NCI-H526 (cell line): ENCODE measurements at places on chromosomes 3 and 15.

- no peak for DNase-seq
Measured at GRCh38 chr3:50480471-50480870, 23.0 kb downstream of the CACNA2D2 start.

- no peak for DNase-seq
Measured at GRCh38 chr3:129252748-129253147, 3.3 kb downstream of the COPG1 start.

- no peak for DNase-seq
Measured at GRCh38 chr3:32392536-32393302, 1.1 kb downstream of the CMTM7 start.

GRCh38 chr3:37170060-37170459 is 4.3 kb downstream of the LRRFIP2 start:
- no peak for DNase-seq

- DNase-seq = no peak
Measured at GRCh38 chr3:16548721-16549120, 35.2 kb upstream of the RFTN1 start.

- DNase-seq = no peak
Measured at GRCh38 chr3:194375473-194376240, 6.1 kb upstream of the LRRC15 start.

DNA sequence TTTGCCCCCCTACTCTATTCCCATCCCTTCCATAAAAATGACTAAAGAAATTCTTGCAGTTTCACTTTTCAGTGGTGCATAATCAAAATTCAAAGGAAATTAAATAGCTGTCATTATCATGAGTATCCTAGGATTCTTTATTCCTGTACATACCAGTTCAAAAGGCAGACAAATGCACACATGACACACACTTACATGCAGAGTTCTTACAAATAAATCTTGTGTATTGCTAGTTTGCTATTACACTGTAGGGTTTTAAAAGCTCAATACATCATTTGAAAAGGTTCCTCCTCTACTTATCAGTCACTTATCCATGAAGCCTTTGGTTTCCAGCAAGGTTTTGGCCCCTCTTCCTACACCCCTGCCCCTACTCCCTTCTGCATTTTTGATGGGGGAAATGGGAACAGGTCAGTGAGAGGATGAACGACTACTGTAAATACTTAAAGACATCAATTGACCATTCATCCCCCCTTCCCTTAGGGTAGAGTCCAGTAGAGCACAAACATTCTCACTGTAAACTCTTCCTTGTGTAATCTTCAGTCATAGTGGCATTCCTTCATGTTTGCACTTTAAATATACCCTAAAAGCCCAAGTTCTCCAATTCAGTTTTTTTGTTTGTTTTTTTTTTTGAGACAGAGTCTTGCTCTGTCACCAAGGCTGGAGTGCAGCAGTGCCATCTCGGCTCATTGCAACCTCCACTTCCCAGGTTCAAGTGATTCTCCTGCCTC is 92.6 kb downstream of the SUCLG2 start:
- DNase-seq = no peak

DNA sequence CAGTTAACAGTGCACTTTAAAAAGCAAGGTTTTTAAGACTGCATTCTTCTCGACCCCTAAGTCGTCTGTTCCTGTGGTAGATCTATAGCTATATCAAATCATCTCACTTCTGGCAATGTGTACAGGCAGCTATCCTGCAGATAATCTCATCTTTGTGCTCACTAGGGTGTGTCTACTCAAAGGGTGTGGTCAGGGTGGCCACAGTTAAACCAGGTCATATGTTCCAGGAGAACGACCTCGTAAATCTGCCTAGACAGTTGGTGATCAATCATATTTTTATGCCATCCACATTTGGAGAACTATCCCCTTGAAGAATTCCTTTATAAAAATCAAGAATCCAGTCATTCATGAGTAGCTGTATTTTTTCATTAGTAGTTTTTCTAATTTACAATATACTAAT is 3.0 kb downstream of the VEPH1 start:
- DNase-seq = peak; percentile 17

GRCh38 chr3:106619-107018 is 89.9 kb upstream of the CHL1 start:
- DNase-seq = no peak

DNA sequence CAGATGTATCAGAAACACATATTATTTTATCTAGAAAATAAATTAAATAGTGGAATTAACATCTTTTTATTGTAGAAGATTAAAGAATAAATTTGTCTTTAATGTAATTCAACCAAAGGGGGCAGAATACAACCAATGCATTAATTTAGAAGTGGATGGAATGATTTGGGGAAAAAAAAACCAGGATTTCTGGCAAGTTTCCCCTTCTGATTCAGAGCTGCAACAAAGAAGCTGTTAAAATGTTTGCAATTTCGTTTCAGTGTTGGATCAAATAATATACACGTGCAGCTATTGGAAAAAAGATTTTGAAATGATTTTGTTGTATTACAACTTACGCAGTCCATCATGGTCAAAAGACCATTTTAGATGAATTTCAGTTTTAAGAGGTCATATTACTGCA is 71.6 kb upstream of the ZNF280D start:
- no peak for DNase-seq

GRCh38 chr15:85456798-85457197 is 76.4 kb downstream of the AKAP13 start:
- DNase-seq = no peak

DNA sequence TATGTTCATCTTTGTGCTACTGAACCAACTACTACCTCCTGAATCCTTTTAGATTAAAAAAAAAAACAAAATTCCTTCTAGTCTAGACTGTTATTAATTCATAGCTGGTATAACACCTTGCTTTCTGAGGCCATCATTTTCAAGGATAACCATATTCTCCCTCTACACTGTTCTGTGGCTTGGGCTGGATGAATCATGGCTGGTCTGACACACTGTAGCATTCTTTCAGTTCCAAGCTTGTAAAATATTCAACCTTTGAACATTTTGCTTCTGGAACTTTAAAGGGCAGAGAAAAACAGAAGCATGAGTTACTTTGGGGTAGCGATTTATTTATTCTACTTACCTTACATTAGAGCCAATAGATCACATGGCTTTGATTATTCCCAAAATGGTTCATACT is 7.6 kb downstream of the HSPBAP1 start:
- no peak for DNase-seq

DNA sequence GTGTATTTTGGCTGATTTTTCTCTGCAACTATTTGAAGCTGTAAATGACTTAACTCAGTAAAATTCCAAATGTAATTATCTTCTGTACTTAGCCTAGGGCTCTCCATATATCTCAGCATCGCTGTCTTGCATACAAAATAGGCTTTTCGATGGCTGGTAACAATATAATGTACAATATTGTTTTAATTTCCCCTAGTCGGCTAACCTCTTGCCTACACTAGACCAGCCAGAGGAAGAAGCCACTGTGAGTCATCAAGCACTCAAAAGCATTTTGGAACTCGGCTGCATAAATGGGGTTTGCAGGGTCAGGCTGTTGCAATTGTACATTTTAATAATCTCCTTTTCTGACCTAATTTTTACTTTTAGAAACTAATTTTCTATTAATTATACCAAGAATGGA is 583.8 kb downstream of the FOXP1 start:
- DNase-seq = no peak

- no peak for DNase-seq
Measured at GRCh38 chr3:19232566-19232965, 84.3 kb downstream of the KCNH8 start.

- DNase-seq = no peak
Measured at GRCh38 chr3:69299344-69299743, 86.5 kb downstream of the FRMD4B start.

DNA sequence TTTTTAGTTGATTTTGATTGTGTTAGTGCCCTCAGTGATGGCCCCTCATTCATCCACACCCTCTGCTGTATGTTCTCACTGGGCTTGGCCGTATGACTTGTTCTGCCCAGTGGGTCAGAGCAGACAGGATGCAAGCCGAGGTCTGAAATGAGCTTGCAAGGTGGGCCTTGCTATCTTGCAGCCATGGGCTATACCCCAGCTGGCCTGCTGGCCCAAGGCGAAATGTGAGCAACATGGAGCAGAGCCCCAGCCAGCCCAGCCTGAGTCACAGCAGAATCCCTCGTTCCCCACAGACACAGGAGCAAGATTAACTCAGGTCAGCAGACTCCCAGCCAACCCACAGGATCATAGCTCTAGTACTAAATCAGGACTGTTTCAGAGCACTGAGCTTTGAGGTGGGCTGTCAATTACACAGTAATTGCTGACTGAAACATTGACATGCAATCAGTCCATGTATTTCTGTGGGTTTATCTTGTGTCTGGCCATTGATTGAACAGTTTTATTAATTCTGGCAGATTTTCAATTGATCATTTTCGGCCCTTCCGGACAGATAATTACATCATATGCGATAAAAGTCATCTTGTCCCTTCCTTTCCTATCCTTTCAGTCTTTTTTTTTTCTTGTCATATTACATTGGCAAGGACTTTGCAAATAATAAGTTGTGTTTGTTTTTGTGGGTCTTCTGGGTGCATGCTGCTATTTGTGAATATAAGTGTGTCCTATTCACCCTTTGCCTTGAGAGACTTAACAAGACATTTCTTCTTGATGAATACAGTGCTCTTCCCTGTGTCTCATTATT is 27.1 kb downstream of the KLF15 start:
- no peak for DNase-seq

DNA sequence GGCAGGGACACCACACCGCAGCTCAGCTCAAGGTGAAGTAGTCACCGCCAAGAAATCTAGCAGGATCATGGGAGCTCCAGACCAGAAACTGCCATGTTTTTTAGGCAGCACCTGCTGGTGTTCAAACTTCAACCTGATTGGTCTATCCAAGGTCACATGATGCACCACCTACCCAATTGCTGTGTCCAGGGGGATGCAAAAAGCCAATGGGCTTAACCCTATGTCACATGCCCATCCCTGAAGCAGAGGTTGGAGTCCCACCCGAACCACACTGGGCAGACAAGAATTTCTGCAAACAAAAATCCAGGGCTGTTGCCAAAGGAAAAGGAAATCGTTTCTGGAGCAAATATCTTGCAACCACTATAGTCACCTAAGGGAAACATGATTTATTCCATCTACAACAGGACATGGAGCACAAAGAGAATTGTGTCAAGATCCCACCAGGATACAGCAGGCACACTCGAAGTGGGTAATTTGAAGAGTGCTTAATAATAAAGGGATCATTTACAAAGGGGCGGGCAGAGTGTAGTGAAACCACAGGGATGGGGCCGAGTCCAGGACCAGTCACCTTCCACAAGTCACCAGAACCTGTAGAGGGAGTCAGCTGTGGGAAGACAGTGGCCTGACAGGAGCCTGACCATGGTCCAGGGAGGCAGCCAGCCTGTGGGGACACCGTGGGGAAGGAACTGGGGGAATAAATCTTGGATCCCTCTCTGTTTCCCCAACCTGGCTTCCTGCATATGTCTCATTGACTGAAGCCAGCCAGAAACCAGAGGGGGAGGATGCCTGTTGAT is 34.2 kb upstream of the TSEN2 start:
- no peak for DNase-seq

GRCh38 chr15:66593219-66593780 is 27.5 kb upstream of the LCTL start:
- no peak for DNase-seq

DNA sequence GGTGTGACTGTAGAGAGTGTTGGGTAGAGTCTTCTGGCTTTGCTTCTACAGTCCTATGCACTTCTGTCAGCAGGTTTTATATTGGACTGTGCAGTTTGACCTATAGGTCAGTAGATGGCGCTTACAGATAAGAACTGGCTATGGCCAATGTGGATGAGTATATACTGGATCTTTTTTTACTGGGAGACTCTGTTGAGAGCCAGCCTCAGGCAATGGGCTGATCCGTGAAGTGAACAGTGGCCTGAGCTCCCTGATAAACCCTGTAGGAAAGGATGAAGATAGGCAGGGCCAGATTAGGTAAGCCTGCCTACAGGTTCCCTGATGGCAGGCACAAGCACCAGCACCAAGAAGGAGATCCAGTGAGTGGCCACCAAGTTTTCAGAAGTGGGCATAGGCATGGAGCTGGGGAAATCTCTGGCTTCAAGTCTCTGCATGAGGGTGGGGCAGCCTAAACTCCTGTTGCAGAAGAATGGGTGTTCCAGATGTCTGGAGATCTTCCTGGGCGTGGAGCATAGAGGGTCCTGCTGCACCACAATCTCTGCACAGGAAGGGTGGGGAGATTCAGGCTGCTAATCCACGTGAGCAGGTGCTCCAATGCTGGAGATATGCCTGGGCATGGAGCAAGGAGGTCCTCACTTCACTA is 326.0 kb upstream of the SGO1 start:
- DNase-seq = peak; percentile 73

DNA sequence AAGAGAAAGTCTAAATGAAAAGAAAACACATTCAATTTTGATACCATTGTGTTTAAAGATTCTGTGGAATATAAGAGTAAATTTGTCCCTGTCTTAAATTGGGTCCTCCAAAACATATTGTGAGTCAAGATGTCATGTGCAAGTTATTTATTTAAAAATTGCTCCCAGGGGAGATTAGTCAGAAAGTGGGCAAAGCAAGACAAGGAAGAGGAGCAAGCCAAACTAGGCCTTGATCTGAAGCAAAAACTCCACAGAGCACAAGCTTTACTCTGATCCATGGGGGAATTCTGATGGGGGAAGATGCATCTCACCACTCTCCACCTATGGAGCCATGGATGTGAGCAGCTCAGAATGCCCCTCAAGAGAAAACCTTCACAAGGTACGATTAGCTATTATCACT is 342.8 kb upstream of the IL12A start:
- no peak for DNase-seq

DNA sequence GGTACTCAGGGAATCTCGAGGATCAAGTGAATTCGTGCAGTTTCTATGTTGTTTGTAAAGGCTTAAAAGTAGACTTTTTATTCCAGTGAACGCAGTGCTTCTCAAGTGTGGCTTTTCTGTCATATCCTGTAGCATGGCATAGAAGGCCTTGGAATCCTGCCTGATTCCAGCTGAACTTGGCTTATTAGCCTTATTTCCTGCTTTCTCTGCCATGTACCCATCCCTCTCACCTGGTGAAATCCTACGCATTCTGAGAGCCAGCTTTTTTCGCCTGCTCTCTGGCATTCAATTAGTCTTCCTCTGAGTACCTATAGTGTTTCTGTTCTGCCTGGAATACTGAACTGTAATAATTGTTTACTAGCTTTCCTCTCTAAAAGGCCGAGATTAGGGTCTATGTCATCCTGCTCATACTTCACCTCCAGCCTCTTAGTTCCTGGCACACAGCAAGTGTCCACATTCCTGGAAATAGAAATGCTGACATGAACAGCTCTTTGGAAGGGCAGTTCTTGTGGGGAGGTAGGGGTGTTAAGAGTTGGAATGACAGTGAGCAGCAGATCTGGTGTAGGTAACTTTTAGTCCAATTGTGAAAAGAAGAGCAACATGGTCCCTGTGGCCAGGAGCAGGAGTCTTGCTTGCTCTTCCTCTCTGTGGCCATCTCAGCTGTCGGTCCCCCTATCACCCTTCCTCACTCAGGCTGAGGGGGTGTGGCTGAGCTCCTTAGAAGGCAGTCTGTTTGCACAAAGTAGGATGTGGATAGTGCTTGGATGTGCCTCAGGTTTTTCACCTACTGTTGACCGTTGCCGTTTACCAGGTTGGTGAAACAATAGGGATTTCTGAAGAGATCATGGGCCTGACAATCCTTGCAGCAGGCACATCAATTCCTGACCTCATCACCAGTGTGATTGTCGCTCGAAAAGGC is 30.4 kb downstream of the SLC24A1 start:
- no peak for DNase-seq
